ENCODE measurements at places on chromosomes 16 and 17. TPM values are rescaled to one million over a fixed set of nuclear protein-coding genes. Genes with fewer than 3 reads are reported as not detected.

Gene NXPH3
- 0.90 TPM for total RNA-seq

DNA sequence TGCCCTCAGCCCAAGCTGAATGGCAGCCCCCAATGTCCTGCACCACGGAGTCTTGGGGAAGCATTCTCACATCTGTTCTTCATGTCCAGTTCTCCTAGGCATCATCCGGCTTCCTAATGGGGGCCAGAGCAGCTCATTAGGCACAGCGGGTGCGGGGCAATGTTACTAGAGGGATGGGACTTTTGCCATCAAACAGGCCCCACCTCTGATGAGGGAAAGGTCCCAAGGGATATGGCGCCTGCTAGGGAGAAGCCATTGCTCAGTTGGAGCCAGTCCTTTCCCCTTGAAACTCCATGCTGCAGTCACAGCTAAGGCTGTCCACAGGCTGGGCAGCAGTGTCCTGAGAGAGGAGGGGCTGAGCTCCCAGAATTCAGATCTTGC, 1.7 kb upstream of the DPH1 start:
- DNase-seq: no peak

- DNase-seq: no peak
Measured at GRCh38 chr17:71905376-71906031, 215.3 kb upstream of the SOX9 start.

- no peak for DNase-seq
Measured at GRCh38 chr16:67327743-67328142, 1.1 kb downstream of the LRRC36 start.

Gene MYH1
- not detected for total RNA-seq

DNA sequence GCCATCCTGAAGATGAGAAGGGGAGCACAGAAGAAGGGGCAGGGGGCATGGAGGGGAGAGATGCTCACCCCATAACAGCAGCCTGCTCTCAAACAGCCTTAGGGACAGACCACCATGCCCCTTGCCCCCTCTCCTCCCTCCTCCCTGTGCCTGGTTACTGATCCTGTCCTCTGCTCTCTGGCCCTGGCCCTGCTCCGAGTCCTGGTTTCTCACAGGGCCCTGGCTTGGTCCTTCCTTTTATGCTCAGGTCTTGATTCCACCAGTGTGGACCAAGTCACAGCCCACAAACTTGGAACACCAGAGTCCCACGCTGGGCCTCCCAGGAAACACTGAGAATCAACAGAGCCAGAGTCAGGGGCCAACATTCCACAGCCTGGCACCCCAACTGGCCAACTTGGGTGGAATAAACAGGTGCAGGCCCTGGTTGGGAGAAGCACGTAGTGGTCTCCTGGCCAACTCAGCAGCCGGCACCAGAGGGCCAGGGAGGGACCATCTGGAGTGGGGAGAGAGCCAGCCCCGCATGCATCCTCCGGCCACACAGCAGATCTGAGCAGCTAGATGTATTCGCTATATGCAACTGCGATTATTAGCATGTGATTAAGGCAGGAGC, 44.9 kb upstream of the CDC42EP4 start:
- DNase-seq: no peak

Gene NPIPB8
- 0.26 TPM for total RNA-seq

Gene TEX2
- total RNA-seq: 29.2 TPM

Gene C17orf50
- total RNA-seq: not detected

DNA sequence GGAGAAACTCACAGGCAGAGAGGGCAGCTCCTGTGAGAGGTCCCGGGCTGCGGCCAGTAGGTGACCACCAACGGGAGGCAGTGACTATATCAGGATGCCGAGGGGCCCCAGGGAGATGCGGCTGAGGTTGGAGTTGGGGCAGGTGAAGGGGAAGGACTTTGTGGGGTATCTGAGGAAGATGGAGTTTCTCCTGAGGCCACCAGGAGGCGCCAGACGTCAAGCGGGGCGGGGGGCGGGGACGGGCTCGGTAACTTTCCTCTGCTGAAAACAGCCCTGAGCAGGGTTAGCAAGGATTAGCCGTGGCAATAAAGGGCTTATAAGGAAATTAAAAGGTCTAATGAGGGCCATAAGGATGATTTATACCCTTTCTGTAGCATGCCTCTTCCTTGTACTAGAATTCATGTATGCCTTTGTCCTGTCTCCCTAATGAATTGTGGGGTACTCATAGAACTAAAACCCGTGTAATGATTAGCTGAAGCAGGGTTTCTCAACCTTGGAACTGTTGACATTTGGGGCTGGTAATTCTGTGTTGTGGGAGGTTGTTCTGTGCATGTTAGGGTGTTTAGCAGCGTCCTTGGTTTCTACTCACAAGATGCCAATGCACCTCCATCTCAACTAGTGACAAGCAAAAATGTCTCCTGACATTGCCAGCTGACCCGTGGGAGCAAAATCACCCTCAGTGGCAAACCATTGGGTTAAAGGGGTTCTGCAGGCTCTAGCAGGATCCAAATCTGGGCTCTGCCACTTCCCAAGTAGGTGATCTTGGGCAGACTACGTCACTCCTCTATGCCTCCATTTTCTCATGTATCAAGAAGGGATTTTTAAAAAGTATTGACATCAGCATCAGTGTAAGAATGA, 74.8 kb upstream of the GRIN2A start:
- DNase-seq: peak; percentile 1

- no peak for DNase-seq
Measured at GRCh38 chr17:5711344-5711743, 127.0 kb upstream of the NLRP1 start.

DNA sequence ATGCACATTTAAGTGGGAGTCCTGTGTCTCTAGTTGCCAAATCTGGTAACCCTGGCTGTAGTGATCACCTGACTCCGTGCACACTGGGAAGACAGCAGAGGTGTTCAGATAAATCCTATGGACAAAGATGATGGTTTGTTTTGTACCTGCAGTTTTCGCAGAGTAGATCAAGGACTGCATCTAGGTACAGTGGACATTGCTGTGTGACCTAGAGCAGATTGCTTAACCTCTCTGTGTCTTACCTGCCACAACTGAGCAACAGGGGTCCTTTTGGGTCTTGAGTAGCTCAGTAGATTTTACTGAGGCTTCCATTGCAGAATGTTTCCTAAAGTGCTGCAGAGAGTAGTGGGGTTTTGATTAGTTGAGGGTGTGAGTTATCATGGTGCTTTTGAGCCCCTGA, 160.8 kb downstream of the SHISA9 start:
- no peak for DNase-seq

- no peak for DNase-seq
Measured at GRCh38 chr17:82324566-82325285, 7.3 kb upstream of the CD7 start.

DNA sequence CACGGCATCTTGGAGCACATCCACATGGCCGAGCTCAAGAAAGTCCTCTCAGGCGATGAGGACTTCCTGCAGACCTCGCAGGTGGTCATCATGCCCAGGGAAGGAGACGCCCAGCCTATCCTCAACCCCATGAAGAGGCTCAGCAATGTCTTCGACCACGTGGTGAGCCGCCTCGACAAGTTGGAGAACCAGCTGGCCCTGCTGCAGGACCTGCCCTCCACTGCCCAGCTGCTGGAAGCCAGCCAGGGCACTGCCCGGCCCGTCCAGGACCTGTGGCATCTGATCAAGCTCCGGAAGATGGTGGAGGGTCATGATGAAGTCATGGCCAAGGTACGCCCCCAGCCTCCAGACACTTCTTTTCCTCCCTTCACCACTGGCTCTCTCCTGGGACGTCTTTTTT, 440 bp downstream of the C16orf96 start:
- DNase-seq: no peak

DNA sequence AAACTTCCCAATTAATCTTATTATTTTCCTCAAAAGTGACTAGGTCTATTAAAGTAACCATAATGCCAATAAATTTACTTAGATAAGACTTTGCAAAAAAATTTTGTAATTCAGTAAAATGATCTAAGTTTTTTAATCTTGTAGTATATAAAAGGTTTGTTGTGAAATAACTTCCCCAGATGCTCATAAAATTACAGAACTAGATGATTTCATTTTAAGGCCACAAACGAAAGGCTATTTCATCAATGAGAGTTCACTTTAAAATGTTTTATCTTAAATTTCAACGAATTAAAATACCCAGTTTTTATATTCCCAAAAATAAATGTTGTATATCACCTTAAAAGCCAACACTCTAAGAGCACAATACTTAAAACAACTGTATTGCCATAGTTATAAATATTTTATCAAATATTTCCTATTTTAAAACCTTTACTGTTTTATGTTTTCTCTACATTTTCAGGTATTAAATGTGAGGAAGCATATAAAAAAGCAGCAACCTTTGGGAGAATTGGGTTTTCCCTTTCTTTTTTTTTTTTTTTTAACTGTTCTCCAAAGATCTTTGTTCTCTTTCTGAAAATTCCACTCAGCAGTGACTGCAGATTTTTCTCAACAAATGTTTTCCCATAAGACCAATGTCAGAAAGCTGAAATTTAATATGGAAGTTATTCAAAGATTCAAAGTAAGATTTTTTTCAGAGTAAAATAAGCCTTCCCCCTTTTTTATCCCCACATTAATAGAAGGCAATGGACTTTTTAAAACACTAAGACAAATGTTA, 169.9 kb downstream of the CYB561 start:
- DNase-seq: no peak

GRCh38 chr17:76826330-76827068, 41.7 kb upstream of the MGAT5B start:
- DNase-seq: no peak

GRCh38 chr16:89827383-89828198, 684 bp upstream of the SPIRE2 start:
- peak; percentile 30 for DNase-seq

- no peak for DNase-seq
Measured at GRCh38 chr16:8474587-8474986, 115.7 kb downstream of the TMEM114 start.

Gene TBCD
- 52.5 TPM for total RNA-seq

Gene CASKIN1
- 0.13 TPM for total RNA-seq

- DNase-seq: no peak
Measured at GRCh38 chr16:17607075-17607509, 136.3 kb upstream of the XYLT1 start.

Gene GDPD3
- 1.4 TPM for total RNA-seq

GRCh38 chr16:1771188-1771863, at the start of gene NME3:
TSS of gene NME3 (minus strand) at chr16:1771543. CDS start at chr16:1771534, 9 bp downstream.
- peak; percentile 69 for DNase-seq

DNA sequence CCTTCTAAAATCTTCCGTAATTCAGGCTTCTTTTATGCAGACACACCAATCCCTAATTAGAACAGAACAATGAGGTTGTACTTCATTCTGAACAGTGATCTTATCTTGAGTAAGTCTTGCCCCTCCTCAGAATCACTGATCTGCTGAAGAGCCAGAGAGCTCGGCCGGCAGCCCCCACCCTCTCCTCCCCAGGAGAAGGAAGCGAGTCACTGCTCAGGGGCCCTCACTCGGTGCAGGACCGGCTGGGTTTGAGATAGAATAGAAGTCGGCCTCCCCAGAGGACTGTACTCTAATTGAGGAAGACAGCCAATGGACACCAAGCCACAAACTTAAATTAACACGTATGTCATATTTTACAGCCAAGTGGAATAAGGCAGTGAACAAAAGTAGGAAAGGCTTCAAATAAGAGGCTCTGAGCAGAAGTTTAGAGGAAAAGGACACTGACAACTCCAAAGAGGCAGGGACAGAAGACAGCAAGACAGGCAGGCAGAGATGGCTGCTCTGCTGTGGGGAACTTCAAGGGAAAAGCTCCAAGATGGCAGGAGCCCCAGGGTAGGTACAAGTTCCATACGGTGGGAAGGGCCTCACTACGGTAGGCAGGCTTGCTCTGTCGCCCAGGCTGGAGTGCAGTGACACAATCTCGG, 18.6 kb downstream of the CREBBP start:
- DNase-seq: peak; percentile 60

GRCh38 chr16:84085773-84086172, 31.0 kb downstream of the MBTPS1 start:
- no peak for DNase-seq

DNA sequence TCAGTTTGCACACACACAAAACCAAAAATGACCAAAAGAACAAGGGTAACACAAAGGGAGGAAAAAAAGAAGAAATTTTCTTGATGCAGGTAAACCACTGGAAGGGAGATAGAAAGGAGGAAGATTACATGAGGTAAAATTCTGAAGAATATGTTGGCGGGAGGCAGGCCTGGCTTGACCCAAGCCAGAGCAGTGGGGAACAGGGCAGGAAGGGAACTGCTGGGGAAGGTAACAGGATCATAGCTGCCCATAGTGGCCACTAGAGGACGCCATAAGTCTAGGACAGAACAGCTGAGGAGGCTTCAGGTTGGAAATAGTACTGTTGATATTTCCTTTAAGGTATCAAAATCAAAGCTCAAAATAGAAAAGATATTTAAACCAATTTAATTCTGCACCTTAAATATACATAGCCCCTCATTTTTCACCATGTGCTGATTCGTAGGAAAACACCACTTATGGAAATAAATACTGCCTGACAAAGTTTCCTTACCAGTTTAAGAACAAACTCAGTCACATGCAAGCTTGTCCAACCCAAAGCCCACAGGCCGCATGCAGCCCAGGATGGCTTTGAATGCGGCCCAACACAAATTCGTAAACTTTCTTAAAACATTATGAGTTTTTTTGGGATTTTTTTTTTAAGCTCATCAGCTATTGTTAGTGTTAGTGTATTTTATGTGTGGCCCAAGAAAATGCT, 15.5 kb downstream of the VPS35 start:
- DNase-seq: peak; percentile 76

- no peak for DNase-seq
Measured at GRCh38 chr16:1916640-1916990, 1.6 kb downstream of the HS3ST6 start.

- DNase-seq: no peak
Measured at GRCh38 chr17:58270476-58271215, 10.1 kb downstream of the MPO start.

Data from dermis microvascular lymphatic vessel endothelial cell (primary cell).